ENCODE measurements at places on chromosomes 13 and 19.

DNA sequence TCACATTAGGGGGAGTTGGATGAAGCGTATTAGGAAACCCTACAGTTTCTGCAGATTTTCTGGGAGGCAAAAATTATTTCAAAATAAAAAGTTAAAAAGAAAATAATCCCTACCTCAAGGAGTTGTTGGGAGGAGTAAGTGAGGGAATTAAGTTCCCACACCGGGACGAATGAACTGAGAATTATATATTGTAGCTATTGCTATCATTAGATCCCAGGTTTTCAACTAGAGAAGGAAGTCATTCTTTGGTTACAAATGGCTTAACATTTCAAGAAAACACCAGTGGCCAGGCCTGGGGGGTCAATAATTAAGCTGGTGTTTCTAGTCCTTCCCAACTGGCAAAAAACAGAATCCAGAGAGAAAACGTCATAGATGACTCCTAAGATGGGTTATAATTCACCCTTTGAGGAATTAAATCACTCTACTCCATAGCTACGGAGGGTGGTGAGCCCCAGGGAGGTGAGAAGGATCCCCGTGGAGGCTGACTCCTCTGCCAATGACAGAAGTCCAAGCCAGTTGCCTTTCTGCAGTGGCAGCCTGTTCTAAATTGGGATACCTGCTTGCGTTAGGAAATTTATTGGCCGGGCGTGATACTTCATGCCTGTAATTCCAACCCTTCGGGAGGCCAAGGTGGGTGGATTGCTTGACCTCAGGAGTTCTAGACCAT is 1.2 kb upstream of the MYDGF start:
- no peak for DNase-seq

- no peak for DNase-seq
Measured at GRCh38 chr19:22144394-22144793, 52.4 kb downstream of the ZNF676 start.

DNA sequence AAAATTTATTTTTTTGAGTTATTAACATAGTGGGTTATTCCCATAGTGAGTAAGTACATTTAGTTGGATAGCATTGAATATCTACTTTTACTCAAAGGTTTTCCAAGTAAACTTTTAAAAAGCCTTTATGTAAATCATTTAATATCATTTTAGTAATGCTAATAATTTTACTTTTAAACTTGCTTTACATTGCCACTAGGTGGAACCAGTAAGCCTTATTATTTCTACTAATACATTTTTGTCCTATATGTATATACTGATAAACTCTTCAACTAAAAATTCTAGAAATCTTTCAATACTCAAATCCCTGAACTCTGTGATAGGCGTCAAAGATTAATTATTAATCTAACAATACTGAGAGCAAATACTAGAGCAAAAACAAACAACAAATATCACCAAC is 1709.2 kb upstream of the PCDH20 start:
- DNase-seq = no peak

DNA sequence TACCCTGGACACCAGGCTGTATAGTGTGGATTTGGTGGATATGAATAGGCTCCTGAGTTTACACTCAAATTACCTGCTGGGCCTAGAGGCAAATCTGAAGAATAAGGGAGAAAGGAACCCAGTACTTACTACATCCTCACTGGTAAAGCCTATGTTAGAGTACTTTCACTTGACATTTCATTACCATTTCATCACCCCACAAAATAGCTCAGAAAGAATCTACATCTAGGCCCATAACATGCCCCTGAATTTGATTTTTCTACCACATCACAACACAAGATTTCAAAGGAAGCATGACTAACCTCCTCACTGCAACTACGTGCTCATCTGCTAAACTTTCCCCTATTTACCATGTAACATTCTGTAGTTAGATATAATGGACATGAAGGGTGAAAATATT is 43.3 kb downstream of the VWA8 start:
- peak; percentile 5 for DNase-seq

- no peak for DNase-seq
Measured at GRCh38 chr19:5718037-5718578, 1.8 kb downstream of the LONP1 start.

DNA sequence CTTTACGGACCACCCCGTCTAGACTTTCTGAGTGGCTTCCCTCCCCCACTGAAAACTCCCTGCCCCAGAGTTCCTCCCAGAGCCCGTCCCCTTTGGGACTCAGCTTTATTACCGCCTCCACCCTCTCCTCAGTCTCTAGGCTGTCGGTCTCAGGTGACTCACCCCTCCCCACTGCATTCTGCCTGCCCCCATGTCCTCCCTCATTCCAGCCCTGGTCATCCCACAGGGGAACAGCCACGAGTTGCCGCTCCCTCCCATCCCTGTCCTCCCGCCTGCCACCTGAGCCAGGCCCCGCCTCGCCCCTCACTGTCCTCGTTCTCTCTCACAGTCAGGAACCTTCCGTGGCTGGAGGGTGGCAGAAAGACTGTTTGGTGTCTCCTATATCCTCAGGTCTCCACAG is 57.3 kb downstream of the SMARCA4 start:
- DNase-seq = no peak

DNA sequence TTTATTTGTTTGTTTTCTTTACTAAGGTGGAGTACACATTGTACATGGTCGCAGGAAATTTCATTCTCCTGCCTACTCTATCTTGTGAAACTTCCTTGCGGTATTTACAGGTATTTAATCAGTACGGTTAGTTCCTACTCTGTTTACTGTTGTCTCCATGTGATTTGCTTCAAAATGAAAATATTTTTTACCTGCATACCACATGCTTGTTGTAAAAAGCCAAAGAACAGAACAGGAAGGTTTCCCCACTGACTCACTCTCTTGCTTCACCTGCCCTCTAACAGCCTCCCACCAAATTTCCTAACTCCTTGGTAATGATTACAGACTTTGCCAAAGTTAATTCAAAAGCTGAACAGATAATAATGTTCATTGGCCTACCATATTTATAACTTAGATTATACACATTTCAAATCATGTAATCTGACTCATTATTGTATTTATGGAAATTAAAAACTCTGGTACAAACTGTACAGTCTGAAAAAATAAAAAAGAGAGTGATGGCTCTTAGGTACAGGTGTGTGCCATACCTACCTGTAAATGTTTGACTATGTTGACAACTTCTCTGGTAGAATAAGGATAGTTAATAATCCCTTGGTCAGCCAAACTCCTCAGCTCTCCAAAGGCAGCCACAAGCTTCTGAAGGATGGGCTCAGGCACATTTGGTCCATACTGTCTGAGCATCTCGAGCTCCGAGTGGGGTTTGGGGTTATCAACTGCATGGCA is 239.9 kb downstream of the VWA8 start:
- DNase-seq = no peak

GRCh38 chr19:2096480-2097202 is at the start of gene IZUMO4:
IZUMO4 (plus strand) TSS chr19:2096915; CDS start chr19:2096946, 31 bp downstream.
- peak; percentile 87 for DNase-seq

- no peak for DNase-seq
Measured at GRCh38 chr19:49920624-49921363, 8.2 kb upstream of the ATF5 start.

- no peak for DNase-seq
Measured at GRCh38 chr19:57171551-57172081, 4.3 kb upstream of the DUXA start.

DNA sequence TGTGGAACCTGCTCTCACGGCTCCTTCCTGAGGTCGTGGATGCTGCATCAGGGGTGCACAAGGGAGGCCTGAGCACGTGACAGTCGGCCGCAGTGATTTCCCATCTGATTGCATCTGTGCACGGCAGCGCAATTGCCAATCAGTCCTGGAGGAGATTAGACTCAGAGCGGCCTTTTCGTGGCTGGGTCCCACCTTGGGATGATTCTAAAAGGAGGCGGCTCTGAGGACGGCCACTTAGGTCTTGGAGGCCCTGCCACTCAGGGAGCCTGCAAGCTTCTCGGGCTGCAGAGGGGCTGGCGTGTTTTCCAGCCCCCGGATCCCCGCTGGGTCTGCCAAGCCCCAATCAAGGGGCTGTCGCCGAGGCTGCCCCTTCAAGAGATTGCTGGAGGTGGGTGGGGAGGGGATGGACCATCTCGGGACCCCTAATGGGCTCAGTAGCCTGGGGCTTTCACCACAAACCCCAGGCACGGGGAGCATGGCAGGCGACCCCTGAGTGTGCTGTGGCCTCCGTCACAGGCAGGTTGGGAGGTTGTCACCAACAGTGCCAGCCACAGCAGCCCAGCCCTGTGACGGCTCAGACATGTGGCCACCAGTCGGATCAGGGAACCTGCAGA is 51.6 kb downstream of the SOX1 start:
- no peak for DNase-seq

GRCh38 chr19:30719189-30719998 is 347.2 kb downstream of the ZNF536 start:
- DNase-seq = no peak

GRCh38 chr13:79782541-79783205 is 301.7 kb downstream of the NDFIP2 start:
- peak; percentile 59 for DNase-seq

DNA sequence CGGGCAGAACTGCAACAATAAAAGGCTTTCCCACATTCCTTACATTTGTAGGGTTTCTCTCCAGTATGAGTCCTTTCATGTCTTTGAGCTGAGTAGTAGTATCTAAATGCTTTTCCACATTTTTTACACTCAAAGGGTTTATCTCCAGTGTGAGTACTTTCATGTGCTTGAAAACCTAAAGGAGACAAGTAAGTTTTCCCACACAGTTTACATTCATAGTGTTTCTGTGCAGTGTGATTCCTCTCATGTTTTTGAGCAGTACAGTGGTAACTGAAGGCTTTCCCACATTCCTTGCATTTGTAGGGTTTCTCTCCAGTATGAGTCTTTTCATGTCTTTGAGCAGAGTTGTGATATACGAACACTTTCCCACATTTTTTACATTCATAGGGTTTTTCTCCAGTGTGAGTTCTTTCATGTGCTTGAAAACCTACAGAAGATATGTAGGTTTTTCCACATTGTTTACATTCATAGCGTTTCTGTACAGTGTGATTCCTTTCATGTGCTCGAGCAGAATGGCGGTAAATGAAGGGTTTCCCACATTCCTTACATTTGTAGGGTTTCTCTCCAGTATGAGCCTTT is 47.0 kb downstream of the ZNF44 start:
- no peak for DNase-seq

DNA sequence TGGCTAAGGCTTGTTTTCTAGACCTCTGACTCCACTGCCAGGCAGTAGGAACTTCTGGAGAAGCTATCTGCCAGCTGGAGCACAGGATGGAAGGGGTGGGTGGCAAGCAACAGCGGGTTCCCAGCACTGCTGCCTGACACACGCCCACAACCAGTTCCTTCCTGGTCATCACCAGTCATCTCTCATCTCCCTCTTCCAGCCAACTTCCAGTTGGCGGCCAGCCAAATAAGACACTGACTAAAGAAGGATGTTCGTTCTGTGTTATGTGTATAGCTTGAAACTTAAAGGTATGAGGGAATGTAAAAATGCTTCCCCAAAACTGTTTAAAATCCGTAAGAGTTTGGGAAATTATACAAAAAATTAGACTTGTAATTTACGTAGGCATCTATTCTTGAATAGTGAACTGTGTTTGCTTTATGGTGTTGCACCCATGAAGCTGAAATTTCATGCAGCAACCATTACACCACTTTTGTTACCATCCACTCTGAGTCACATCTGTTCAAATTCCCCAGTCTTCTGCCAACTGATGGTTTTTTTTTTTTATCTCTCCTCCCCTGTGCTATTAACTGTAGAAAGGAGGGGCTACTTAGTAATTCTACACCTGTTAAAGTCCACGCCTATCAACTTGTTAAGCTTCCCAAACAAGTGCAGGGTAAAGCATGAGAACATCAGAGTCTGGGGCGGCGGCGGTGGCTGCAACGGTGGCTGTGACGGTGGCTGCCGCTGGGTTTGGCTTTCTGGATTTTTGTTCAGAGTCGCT is 86.2 kb upstream of the FRY start:
- DNase-seq = no peak

DNA sequence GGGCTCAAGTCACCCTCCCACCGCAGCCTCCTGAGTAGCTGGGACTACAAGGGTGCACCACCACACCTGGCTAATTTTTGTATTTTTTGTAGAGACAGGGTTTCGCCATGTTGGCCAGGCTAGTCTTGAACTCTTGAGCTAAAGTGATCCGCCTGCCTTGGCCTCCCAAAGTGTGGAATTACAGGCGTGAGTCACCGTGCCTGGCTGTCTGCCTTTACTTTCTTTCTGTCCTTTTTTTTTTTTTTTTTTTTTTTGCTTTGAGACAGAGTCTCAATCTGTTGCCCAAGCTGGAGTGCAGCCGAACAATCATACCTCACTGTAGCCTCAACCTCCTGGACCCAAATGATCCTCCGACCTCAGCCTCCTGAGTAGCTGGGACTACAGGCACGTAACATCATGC is 25.0 kb upstream of the OR1M1 start:
- DNase-seq = no peak

- DNase-seq = no peak
Measured at GRCh38 chr13:109756778-109757177, 29.6 kb downstream of the IRS2 start.

DNA sequence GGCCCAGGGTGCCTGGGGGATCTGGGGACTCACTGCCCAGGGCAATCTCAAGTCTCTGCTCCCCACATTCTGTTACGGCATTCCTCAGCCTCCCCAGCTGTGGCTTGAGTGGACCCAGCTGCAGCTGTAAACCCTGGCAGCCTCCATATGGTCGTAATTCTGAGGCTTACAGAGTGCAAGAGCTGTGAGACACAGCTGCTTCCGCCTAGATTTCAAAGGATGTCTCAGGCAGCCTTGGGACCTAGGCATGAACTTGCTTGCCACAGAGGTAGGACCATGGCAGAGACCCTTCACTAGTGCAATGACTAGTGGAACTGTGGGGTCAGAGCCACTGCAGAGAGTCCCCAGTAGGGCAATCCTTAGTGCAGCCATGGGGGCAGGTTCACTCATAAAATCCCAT is 297.5 kb downstream of the ENOX1 start:
- DNase-seq = no peak

DNA sequence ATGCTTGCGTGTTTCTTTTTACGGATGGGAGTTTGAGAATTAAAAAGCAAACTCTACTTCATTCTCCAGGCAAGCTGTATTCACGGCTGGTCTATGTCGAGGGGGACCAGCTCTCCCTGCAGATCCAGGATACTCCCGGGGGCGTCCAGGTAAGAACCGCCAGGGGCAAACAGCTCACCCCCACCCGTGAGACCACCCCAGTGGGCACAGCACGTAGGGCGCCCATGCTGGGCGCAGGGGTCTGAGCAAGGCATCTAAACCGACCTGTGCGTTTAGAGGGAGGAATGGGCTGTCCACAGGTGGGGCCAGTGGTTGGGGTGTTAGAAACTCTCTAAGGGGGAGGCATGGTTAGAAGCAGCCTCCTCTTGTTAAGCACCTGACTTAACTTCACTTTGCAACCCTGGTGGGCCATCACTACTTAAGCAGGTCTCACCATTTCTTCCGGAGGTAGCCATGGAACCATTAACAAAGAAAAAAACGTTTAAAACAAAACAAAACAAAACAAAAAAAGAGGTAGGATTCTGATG is 1.0 kb downstream of the RASL11A start:
- DNase-seq = no peak

DNA sequence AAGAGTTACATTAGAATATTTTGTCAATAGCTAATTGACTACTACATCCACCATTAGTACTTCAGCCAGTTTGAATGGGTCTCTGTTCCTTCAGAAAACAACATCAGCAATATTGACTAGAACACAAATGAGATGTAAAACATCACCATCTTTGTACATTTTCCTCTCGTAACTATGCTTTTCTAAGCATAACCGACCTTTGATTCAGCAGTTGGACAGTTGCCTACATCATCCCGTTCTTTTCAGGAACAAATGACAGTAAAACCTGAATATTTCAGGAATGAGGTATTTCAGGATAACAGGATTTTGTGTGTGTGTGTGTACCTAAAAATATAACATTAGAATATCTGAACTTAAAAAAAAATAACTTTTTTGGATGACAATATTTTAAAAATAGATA is 60.9 kb downstream of the STARD13 start:
- no peak for DNase-seq

GRCh38 chr19:49543032-49543431 is 15.2 kb downstream of the RCN3 start:
- no peak for DNase-seq
